Caudate nucleus (tissue), 63 donors: ENCODE measurements at places on chromosomes 5 and 9.

GRCh38 chr5:60183881-60184280 lies 290.4 kb upstream of the PDE4D start:
- no peak for DNase-seq

- DNase-seq = no peak
Observed at GRCh38 chr5:160040471-160040835, 31.5 kb downstream of the TTC1 start.

DNA sequence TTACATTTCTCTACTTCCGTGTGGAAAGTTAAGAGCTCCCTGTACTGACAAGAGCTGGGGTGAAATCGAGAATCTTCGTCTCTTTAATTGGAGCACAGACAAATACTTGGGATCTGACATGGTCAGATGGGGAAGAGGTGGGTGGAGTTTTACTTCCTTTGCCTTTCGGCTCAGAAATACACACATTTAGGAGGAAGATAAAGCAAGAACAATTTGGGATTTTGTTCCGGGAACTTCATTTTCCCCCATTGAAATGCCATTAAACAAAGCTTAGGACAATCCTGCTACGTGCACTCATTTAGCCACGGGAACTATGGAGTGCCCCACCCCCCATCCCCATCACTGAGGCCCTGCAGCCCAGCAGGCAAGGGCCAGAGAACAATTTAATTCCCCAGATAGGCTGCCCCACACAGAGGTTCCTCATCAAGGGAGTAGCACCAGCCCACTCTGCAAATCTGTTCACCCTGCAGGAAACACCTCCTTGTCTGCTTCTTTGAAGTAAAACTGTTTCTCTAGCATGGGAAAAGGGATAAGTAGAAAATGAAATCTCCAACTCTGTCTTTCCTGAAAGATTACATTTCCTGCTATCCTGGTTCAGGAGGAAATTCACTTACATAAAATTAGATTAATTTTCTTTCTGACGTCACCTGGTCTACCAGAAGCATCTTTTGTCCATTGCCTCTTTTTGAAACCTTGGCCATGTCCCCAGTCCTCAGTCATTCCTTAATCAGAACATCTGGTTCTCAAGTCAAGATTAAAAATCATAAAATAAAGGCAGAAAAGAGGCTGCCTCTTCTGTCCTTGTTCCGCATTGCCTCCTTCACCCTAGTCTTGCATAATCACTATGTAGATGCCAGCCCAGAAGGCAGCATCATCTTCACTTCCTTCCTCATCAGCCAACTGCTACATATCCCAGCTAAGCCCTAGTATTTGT lies 206.4 kb downstream of the ENC1 start:
- DNase-seq = no peak

DNA sequence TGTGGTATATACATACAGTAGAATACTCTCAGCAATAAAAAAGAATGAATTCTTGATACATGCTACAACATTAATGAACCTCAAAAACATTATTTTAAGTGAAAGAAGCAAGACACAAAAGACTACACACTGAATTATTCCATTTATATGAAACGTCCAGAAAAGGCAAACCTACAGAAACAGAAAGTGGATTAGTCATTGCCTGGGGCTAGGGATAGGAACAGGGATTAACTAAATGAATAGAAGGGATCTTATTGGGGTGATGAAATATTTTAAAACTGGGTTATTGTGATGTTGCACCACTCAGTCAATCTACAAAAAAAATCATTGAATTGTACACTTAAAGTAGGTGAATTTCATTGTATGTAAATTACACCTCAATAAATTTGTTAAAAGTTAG lies 326.7 kb downstream of the PIK3R1 start:
- DNase-seq = no peak

- DNase-seq = no peak
Observed at GRCh38 chr5:67502951-67503350, 306.4 kb upstream of the CD180 start.

- no peak for DNase-seq
Observed at GRCh38 chr9:78566948-78567675, 270.2 kb downstream of the PSAT1 start.

DNA sequence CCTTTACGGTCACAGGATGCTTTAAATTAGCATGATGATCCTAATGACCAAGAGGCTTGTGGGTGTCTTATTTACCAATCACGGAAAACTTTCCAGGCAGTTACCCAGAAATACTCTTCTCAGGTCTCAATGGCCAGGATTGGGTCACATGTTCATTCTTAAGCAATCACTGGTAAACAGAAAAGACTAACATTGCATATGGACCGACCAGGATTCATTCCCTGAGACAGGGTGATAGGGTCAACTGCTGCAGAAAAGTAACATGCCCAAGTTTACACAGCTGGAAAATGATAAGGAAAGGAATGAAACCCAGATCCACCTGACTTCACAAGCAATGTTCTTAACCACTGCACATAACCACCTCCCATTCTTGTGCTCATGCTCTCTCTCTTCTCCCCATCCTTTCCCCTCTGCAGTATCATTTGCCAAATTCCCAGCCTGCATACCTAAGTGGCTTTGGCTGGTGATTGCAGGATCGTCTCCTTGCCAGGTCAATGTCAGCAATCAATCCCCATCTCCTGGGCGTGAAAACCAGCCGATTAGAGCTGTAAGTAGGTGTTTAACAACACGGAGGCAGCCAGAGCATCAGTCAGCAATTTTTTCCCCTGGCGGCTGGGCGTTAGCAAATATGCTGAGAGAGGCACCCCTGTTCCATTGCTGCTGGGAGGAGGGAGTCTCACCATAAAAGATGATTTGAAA lies 219.4 kb downstream of the NMUR2 start:
- no peak for DNase-seq

GRCh38 chr5:81629986-81630385 lies 120.9 kb downstream of the SSBP2 start:
- no peak for DNase-seq

GRCh38 chr5:170145462-170145861 lies 39.8 kb downstream of the FOXI1 start:
- DNase-seq = no peak

DNA sequence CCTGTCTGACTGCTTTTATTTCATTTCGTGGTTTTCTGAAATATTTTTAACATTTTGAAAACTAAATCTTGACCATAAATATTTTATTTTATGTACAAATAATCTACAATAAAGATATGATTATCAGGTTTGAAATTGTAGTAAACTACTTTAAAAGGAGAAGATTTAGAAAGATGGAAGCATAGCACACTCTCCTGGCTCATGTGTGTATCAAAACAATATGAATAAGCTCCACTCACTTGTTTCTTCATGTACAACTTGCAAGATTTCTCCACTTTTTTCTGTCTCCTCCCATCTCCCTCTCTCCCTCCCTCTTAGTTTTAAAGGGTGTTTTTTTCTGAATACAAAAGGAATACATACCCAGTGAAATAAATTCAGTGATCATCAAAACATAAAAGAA lies 15.4 kb upstream of the VPS13A start:
- DNase-seq = no peak

- no peak for DNase-seq
Observed at GRCh38 chr9:72089451-72090130, 29.2 kb upstream of the C9orf57 start.

DNA sequence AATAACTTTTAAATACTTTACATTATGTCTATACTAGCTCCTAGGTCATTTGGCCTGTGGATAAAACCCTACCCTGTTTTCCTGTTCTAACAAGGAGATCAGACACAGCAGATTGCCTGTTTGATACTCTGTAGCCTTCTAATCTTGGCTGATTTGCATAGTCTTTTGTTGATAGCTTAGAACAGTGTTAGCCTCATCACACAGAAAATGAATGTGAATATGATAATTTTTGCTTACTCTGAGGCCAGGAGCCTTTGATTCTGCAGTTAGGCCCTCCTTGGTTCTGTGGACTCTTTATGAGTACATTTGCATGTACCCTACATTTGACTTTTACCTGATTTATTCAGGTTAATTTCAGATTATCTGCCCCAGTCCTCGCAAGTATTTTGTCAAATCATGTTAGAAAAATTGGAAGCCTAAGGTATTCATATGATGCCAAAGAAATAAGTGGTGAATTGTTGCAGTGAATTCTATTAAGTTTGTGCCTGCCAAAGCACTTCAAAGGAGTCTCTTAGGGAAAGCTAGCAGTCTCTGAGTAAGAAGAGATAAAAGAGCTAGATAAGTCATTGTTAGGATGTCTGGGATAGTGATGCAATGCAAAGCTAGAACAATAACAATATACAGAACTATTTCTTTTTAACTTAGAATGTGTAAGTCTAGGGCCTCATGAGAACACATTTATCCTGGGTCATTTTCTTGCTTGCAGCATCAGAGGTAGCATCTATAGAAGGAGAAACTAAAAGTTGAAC lies 56.4 kb downstream of the SCAMP1 start:
- no peak for DNase-seq

- DNase-seq = no peak
Observed at GRCh38 chr5:158451993-158452672, 593.2 kb upstream of the CLINT1 start.

GRCh38 chr5:161847447-161847846 lies 473 bp upstream of the GABRA1 start:
- peak; percentile 27 for DNase-seq

DNA sequence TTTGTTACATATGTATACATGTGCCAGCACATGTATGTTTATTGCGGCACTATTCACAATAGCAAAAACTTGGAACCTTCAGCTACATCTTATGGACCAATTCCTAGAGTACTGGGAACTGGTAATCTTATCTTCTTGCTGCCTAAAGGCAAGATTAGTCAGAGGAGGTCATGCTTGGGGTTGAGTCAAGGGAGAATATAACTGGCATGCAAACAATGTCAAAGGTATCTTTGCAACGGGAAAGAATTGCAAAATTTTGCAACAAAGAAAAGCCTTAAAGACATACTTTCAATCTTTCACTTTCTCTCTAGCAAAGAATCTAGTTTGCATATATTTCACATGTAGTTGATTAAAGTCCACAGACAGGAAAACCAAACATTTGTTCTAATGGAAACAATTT lies 145.2 kb downstream of the EDIL3 start:
- DNase-seq = no peak

GRCh38 chr5:111720333-111720890 lies 36.6 kb downstream of the NREP start:
- no peak for DNase-seq

DNA sequence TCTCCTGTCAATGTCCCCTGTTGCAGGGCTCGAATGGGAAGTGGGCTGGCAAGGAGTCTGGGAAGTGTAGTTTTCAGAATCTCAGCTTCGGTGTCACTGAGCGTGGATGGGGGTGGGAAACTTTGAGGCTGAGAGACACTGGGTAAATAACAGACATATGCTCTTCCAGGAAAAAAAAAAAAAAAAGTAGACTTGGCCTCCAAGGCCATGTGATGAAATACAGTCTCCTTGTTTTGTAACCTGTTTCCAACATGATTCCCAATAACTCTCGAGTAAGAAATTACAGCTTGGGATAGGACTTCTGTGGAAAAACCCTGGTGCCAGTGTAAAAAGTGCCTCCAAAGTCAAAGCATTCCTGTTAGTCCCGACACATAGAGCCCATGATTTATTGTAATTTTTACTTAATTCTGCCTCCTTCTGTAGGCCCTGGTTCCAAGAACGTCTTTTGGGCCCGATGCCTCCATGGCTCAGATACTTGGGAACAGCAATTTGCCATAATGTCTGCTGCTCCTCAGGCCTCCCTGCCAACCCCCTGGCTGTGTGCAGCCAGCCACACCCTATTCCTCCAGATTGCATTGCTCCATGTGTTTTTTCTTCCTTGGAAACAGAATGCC lies 119.5 kb upstream of the TNC start:
- no peak for DNase-seq

DNA sequence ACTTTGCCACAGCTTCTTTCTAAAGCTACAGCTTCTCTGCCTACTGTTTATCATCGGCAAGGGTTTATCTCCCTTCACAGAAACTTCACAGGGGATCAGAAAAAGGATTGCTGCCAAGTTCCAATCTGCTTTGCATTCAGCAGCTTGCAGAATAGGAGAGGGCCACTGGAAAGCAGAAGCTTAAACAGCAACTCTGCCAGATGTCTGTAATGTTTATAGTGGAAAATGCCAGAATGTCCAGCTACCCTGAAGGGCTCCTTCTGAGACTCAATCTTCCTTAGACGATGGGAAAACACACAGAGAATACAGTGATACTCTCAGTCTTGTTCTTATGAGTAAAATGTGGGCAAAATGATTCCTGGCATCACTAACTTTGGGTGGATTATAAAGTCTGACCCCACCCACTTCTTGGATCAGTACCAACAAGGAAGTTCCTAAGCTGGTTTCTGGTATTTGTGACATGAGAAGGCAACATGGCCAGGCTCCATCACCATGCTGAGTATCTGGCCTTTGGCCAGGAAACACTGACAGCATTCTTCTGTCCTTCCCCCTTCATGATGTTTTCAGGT lies 19.0 kb downstream of the STOM start:
- DNase-seq = no peak
